ENCODE measurements at places on chromosomes 13 and 19.

DNA sequence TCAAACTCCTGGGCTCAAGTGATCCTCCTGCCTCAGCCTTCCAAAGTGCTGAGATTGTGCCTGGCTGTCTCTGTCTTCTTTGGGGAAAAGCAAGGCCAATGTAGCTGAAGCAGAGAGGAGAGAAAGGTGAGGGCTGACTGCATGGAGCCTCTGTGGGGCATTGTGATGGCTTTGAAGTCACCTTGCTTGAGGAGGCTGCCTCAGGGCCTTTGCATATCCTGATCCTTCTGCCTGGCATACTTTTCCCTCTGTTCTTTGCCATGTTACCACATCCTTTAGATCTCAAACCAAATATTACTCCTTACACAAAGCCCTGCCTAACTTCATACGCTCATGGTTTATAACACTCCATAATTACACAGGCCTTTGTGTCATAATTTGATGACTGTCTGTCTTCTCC is 9.4 kb upstream of the PPP5C start:
- DNase-seq = no peak

DNA sequence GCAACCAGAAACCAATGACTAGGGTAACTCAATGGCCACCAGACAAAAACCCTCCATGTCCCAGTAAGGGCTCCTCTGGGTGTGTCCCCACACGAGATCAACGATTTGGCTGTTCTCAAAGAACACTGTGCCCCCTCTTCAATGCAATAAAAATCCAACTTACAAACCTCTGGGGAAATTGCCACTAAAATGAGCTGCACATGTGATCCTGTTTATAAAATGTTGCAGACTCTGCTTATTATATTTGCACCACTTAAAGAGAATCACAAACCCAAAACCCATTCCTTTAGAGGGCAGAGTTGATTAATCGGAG is 80.5 kb downstream of the STK24 start:
- DNase-seq = no peak

DNA sequence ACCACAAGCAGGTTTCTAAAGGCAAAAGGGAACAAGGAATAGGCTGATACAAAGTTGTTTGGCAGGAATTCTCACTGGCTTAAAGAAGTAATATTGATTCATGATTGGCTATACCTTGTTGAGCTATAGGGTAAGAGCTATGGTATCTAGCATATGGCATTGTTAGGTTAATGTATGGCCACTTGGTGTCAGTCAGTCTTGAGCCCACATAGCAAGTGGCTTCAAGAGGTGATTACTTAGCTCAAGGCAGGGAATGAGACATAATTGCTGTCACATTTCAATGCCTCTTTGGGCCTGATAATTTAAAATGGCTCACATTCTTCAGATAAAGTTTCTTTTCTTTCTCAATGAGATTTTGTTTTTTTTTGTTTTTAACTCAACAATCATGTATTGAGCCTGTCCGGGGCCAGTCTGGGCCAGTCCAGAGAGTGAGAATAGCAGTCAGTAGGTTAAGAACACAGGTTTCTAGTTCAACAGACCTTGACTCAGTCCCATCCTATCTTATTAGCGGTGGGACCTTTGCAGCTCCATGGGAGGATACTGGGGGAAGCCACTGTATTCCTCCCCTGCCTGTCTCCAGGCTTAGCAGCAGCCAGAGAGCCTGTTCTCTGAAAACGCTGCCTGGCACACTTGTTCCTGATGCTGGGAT is 45.8 kb upstream of the RCBTB2 start:
- no peak for DNase-seq

GRCh38 chr13:34401696-34402095 is 540.4 kb upstream of the NBEA start:
- DNase-seq = no peak

DNA sequence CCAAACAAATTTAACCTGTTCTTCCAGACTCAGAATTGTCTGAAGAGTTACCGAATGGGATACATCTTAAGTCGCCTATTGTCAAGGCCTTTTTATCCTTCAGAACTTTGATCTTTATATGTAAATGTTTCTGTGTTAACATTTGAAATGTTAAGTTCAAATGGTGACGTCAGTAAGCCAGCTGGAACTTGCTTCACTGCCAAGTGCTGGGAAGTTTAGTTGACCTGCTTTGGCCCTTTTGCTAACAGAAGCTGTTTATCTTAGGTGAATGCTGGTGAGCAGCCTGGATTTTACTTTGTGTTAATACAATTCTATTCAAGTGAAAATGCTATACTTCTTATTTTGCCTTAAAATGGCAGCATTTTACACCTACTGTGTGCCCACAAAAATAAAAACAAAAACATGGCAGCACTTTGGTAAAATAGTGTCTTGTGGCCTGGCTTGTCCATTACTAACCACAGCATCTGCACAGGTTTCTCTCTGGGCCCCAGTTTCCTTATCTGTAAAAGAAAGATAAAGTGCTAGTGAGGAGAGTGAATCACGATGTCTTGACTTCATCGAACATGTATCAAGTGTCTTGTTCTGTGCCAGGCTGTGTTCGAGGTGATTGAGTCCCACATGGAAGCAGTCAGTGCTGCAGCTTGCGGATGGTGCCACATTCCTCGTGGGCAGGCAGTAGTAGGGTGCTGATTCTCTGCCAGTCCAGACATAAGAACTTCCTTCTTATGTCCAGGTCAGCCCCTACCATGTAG is 2.2 kb downstream of the NAXD start:
- DNase-seq = no peak
